ENCODE measurements at places on chromosomes 7 and 10.
A peak's percentile ranks its signal among the peaks of the same experiment; 100 is the strongest.

DNA sequence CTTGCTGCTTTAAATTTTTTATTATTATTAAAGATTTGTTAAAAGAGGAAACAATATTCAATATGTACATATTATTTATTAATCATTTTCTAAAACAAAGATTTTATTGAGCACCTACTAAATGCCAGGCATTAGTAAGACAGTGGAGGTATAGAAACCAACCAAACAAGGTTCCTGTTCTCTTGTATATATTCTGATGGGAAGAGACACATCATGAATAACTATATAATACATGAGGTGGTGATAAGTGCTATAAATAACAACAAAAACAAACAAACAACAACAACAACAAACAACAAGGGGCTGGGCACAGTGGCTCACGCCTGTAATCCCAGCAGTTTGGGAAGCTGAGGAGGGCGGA lies 630 bp upstream of the LIPA start:
- no peak for DNase-seq

GRCh38 chr7:132425942-132426341 lies 150.3 kb downstream of the PLXNA4 start:
- DNase-seq = no peak

DNA sequence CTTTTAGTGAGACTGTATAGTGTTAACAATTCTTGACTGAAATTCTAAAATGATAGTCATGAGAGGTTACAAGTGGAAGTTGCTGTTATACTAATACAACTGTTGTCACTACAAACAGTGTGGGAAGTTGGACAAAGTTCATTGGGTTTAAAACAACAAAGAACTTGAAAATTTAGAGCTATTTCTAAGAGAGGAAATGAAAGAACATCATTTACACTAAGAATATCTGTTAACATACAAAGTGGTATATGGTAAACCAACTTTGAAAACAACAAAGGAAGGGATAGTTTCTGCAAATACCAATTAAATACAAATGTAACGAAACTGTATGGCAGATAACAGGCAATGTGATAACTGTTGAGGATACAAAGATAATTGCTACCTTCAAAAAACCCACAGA lies 11.6 kb downstream of the MTPN start:
- DNase-seq = no peak

DNA sequence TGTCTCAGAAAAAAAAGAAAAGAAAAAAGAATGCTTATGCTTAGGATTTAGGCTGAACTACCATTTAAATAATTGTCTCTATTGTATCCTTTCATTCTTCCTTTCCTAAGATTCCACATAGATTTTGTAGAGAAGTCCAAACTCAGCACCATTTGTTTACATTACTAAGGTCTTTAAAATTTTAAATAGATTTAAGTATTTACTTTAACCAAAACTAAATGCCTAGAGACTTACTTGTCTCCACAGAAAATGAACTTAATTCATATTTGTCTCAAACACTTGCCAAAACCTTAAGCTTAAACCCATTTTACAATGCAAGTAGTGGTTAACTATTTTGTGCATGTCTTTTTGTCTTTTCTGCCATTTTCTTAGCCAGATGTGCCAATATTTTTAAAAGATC lies 54.1 kb upstream of the ABI1 start:
- no peak for DNase-seq

DNA sequence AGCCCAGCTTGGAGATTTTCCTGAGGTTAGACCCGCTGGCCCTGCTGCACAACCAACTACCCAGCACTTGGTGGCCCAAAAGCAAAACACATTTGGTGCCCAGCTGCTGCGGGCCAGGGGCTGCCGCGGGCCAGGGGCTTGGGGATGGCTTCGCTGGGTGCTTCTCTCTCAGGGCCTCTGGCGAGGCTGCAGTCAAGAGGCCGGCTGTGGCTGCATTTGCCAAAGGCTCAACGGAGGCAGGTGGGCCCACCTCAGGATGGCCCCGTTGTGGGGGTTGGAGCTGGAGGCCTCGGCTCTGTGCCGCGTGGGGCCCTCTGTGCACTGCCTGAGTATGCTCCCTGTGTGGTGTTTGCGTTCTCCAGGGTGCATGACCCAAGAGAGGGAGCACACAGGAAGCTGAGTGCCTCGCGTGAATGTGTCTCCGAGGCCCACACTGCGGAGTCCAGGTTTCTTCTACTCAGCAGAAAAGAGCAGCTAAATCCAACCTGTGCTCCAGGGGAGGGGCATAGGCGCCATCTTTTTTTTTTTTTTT lies 17.5 kb upstream of the UBE3C start:
- no peak for DNase-seq

DNA sequence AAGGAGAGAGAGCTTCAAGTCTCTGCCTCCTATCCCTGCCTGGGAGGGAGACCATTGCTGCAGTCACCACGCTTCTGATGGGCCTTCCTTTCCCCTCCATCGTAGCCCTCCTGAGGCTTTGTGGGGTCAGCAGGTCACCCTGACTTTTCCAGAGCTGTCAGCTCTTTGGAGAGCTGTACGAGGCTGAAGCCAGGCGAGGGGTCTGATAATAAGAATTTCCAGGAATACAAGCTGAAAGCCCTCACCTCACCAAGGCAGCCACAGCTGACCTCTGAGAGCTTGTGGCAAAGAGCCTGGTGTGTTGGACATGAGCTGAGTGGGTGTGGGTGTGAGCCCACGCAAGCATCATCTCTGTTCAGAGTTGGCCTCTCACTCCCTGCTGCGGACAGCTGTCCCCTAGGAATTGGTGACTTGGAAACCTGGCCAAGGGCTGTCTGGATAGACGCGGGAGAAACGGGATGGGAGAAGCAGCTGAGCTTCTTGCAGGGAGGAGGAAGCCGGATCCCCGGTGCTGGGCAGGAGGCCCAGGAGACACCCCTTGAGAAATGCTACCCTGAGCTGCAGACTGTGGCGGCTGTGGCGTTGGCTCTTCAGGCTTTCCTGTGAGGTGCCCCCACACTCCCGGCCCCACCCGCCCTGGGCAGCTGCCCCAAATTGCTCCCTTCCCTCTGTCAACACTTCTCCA lies 122.1 kb upstream of the BTBD16 start:
- no peak for DNase-seq

GRCh38 chr7:34939175-34939574 lies 98.1 kb downstream of the DPY19L1 start:
- peak; percentile 60 for DNase-seq

DNA sequence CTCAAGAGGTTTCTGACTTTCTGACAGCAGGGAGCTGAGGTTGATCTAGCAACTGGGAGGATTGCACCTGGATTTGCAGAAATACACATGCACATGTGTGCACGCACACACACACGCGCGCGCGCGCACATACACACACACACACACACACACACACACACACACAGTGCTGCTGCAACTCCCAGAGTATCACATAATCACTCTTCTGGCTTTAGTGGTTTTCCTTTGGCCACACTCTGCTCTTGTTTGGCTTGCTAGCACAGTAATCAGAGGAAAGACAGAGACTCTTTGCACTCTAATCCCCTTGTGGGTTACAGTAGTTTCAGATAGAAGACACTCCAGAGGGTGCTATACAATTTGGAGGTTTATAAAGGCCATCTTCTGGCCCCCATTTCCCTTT lies 705.0 kb downstream of the AUTS2 start:
- DNase-seq = no peak

DNA sequence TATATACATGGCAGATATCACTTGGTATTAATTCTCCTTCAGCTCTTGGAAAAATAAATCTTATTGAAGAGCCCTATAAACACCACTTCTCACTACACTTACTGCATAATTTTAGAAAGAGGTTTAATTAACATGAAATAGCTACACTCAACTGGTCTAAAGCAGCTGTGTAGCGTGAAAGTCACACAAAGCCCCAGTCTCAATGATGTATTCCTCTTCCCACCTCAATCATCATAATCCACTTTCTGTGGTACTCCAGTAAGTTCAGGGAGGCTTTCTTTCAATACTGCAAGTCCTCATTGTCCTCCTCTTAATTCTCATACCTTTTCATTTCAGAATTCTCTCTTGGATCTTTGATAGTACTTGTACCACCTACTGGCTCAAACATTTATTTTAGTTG lies 688.0 kb downstream of the CNTNAP2 start:
- no peak for DNase-seq

GRCh38 chr10:77311186-77311585 lies 326.4 kb downstream of the KCNMA1 start:
- no peak for DNase-seq

DNA sequence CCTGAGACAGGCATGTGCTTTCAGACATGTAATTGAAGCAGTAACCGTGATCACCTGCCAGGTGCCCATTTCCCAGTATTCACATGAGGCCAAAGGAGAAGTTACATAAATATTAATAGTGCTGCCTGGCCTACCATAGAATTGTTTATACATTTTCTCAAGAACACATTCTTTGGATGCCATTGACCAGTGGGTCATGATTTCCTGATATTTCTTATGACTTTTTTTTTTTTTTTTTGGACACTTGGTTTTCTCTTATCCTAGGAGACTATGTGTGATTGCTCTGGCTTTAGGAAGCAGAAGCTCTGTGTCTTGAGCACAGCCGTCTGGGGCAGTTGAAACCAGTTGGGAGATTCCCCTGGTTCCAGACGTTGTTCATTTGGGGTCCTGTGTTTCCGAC lies 143.9 kb upstream of the NPS start:
- no peak for DNase-seq

- no peak for DNase-seq
Measured at GRCh38 chr10:48900371-48900801, 39.3 kb downstream of the LRRC18 start.

DNA sequence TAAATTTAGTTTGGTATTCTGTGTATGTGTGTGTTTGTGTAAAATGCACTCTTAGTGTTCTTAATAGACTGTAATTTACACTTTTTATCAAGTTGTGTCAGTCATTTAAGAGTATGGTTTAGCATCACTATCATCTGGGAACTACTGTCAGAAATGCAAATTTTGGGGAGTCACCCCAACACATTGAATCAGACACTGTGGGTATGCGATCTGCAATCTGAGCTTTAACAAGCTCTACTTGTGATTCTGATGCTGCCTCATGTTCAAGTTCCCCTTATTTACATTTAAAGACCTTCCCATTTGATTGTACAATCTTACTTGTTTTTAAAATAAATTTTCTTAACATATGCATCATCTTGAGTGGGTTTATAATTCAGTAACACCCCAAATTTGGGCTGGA lies 218.1 kb upstream of the FOXP2 start:
- no peak for DNase-seq

DNA sequence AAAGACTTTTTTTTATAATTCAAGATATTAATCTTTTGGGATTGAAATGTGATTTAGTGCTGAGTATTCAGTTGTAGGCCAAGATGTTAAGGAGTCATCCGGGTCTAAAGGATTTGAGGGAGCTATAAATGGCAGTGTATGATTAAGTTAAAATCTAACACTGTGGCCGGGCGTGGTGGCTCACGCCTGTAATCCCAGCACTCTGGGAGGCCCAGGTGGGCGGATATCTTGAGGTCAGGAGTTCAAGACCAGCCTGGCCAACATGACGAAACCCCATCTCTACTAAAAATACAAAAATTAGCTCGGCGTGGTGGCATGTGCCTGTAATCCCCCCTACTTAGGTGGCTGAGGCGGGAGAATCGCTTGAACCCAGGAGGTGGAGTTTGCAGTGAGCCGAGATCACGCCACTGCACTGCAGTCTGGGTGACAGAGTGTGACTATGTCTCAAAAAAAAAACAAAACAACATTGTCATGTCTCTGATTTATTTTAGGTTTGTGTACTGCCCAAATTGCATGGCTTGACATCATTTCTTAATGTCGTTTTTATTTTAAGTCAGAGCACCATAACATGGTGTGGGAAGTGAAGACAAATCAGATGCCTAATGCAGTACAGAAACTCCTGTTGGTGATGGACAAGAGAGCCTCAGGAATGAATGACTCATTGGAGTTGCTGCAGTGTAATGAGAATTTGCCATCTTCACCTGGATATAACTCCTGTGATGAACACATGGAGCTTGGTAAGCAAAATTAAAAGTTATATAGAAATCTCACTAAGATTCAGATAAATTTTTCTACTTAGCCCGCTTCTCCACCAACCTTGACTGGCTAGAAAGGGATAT lies 10.7 kb downstream of the HBP1 start:
- DNase-seq = peak; percentile 55

DNA sequence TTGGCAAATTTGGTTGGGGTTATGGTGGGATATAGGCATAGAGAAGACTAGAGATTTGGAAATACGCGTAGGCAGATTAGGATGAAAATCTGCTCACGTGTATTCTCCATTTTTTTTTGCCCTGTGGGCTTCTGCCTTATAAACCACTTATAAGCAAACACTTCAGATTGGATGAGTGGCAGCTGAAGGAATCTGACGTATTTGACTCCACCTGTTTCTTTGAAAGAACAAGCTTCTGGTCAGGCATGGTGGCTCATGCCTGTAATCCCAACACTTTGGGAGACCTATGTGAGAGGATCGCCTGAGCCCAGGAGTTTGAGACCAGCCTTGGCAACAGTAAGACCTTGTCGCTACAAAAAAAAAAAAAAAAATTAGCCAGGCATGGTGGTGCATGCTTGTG lies 5.1 kb downstream of the STK31 start:
- no peak for DNase-seq

DNA sequence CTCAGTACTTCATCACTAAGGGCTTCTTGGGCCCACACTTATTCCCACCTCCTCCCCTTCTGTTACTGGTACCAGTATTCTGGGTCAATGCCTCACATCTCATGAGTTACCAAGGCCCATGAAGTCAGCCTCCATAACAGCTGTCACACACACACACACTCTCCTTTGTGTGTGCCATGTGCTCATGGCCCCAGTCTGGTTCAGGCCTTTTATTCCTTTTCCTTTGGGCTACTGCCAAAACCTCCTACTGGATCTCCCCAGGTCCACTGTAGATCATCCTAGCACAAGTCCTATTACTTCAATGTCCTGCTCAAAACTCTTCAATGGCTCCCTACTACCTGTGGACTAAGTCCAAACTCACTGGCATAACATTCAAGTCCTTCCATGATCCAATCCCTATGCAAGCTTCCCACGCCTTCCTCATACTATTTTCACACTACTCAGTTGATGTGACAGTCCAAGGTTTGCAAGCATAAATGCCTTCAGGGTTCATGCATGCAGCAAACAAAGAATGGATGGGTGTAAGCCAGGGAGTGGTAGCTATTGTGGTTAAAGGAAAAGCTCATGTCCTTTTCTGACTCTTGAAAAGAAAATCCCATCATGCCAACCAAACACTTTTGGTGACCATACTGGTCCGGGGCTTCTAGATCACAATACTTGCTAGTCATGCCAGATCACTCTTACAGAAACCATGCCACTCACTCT lies 68.1 kb downstream of the CCDC6 start:
- no peak for DNase-seq

DNA sequence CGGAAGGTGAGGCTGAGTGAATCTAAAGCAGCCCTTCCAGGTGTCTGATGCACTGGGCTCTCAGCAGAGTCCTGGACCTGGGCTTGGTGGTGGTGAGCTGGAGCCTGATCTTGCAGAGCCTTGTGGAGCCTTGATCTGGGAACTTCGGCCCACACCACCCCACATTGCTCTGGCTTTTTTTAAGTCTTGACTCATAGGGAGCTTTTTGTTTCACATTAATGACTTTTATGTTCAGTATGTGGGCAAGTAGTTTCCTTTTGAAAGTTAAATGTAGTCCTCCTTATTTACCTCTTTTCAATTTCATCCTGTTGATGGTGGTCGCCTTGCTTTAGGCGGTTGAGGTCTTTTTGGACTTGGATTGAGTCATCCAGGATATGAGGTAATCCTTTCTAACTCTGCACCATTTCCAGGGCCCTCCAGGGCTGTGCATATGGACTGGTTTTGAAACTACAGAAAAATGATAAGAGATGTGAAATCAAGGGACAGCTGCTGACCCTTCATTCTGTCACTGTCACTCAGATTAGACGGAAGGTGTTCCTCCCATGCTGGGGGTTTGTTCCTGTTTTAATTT lies 2.9 kb upstream of the NRAP start:
- no peak for DNase-seq

- no peak for DNase-seq
Measured at GRCh38 chr10:60649485-60650377, 128.5 kb upstream of the CDK1 start.

Data from RCC 7860 (cell line).